Breast epithelium (tissue), 4 donors: ENCODE measurements at places on chromosomes 5 and 9.

DNA sequence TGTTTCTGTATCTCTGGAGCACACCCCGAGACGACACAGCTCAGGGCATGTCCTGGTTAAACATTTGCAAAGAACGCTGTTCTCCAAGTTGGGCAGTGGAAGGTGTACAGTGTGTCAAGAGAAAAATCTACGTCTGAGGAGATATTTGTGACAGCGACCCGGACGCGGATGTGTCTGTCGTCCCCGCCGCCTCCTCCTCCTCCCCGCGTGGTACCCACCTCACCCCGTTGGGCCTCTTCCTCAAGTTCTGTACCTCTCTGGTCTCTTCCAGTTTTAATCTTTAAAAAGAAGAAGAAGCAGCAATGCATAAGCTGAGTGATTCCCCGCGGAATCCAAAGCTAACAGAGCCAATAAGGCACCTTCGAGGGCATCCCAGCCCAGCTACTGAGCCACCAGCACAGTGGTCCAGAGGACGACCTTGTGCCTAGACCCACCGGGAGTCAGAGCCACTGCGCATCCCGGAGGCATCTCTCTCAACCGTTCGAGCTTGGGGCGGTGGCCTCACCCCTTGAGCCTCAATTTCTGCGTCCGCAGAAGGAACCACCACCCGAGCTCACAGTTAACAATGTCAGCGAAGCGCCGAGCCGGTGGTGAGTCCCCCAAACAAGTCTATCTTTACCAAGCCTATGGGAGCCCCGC is 467 bp downstream of the C9orf78 start:
- H3K36me3 ChIP-seq = no peaks in the 10 kb centered on the region
- no peak for DNase-seq
- no peaks in the 10 kb centered on the region for H3K27me3 ChIP-seq
- H3K4me3 ChIP-seq = peak overlapping the region; percentile 94
- peaks cover 12% of the 10 kb centered on the region for H3K4me1 ChIP-seq
- H3K27ac ChIP-seq = peak overlapping the region; percentile 86

DNA sequence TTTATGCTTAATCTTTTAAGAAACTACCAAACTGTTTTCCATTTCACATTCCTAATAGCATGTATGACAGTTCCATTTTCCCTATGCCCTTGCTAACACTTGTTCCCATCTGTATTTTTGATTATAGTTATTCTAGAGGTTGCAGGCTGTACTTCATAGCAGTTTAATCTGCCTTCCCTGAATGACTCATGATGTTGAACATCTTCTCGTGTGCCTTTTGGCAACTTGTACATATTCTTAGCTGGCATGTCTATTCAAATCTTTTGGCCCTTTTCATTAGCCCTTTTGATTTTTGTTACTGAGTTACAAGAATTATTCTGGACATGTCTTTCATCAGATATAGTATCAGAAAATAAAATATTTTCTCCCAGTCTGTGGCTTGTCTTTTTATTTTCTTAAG is 320.3 kb downstream of the DIRAS2 start:
- H3K36me3 ChIP-seq = no peaks in the 10 kb centered on the region
- H3K4me3 ChIP-seq = no peak overlapping the region
- no peaks in the 10 kb centered on the region for H3K4me1 ChIP-seq
- no peak for DNase-seq

DNA sequence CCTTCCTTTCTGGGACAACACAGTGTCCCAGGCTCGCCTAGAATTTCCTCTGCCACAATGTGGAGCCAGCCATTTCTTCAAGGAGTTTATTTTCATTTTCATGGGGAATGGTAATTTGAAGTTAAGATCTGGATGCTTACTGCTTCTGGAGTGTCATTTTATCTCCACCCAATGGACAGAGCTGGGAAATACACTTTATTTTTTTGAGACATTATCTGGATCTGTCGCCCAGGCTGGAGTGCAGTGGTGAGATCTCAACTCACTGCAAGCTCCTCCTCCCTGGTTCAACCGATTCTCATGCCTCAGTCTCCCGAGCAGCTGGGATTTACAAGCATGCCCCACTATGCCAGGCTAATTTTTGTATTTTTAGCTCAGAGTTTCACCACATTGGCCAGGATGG is 12.7 kb upstream of the THG1L start:
- no peaks in the 10 kb centered on the region for H3K4me1 ChIP-seq
- no peaks in the 10 kb centered on the region for H3K36me3 ChIP-seq
- DNase-seq = no peak
- no peaks in the 10 kb centered on the region for H3K27me3 ChIP-seq

- no peaks in the 10 kb centered on the region for H3K36me3 ChIP-seq
- no peaks in the 10 kb centered on the region for H3K4me1 ChIP-seq
- no peak overlapping the region for H3K27ac ChIP-seq
- no peaks in the 10 kb centered on the region for H3K27me3 ChIP-seq
- no peak for DNase-seq
Measured at GRCh38 chr5:143113461-143113860, 290.0 kb downstream of the NR3C1 start.

GRCh38 chr5:90549729-90550275 is 8.8 kb upstream of the ADGRV1 start:
- H3K27me3 ChIP-seq = no peaks in the 10 kb centered on the region
- H3K27ac ChIP-seq = no peak overlapping the region
- no peak overlapping the region for H3K4me3 ChIP-seq
- H3K36me3 ChIP-seq = no peaks in the 10 kb centered on the region
- DNase-seq = no peak

- no peaks in the 10 kb centered on the region for H3K36me3 ChIP-seq
- no peaks in the 10 kb centered on the region for H3K4me1 ChIP-seq
- DNase-seq = no peak
- H3K27me3 ChIP-seq = no peaks in the 10 kb centered on the region
Measured at GRCh38 chr5:107968406-107968843, 297.7 kb upstream of the EFNA5 start.

DNA sequence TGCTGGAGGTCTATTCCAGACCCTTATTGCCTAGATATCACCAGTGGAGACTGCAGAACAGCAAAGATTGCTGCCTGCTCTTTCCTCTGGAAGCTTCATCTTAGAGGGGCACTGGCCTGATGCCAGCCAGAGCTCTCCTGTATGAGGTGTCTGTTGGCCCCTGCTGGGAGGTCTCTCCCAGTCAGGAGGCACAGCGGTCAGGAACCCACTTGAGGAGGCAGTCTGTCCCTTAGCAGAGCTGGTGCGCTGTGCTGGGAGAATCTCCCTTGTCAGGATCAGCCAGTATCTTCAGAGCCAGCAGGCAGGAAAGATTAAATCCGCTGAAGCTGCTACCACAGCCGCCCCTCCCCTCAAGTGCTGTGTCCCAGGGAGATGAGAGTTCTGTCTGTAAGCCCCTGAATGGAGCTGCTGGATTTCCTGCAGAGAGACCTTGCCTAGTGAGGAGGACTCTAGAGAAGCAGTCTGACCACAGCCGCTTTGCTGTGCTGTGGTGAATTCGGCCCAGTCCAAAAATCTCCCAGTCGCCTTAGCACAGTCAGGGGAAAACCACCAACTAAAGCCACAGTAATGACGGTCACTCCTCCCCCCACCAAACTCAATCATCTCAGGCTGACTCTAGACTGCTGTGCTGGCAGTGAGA is 124.1 kb downstream of the JAKMIP2 start:
- no peaks in the 10 kb centered on the region for H3K4me1 ChIP-seq
- no peaks in the 10 kb centered on the region for H3K27me3 ChIP-seq
- H3K36me3 ChIP-seq = no peaks in the 10 kb centered on the region
- no peak overlapping the region for H3K4me3 ChIP-seq
- DNase-seq = no peak

DNA sequence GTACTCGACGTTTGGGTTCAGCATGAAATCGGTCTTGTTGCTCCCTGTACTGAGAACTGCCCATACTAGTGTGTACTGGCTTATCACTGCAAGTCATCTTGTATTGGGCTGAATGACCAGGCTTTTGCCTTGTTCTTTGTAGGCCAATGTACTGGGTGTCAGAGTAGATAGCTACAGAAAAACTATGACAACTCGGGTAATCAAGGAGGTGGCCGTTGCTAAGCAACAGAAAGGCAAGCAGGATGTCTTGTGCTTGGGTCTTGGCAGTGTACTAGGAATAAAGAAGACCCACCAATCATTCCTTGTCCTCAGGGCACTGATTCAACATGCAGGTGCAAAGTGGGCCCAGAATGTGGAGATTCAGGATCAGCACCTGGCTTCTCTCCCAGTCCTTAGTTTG is 11.9 kb upstream of the SHISAL2B start:
- DNase-seq = no peak
- no peaks in the 10 kb centered on the region for H3K36me3 ChIP-seq
- no peak overlapping the region for H3K27ac ChIP-seq
- no peaks in the 10 kb centered on the region for H3K27me3 ChIP-seq
- H3K4me3 ChIP-seq = no peak overlapping the region

- no peak for DNase-seq
- H3K27ac ChIP-seq = no peak overlapping the region
- no peaks in the 10 kb centered on the region for H3K36me3 ChIP-seq
Measured at GRCh38 chr9:109258481-109259302, 62.2 kb downstream of the EPB41L4B start.

GRCh38 chr9:85114799-85115198 is 445.3 kb downstream of the NTRK2 start:
- H3K4me1 ChIP-seq = no peaks in the 10 kb centered on the region
- no peaks in the 10 kb centered on the region for H3K36me3 ChIP-seq
- H3K27me3 ChIP-seq = no peaks in the 10 kb centered on the region
- H3K27ac ChIP-seq = no peak overlapping the region
- DNase-seq = no peak

DNA sequence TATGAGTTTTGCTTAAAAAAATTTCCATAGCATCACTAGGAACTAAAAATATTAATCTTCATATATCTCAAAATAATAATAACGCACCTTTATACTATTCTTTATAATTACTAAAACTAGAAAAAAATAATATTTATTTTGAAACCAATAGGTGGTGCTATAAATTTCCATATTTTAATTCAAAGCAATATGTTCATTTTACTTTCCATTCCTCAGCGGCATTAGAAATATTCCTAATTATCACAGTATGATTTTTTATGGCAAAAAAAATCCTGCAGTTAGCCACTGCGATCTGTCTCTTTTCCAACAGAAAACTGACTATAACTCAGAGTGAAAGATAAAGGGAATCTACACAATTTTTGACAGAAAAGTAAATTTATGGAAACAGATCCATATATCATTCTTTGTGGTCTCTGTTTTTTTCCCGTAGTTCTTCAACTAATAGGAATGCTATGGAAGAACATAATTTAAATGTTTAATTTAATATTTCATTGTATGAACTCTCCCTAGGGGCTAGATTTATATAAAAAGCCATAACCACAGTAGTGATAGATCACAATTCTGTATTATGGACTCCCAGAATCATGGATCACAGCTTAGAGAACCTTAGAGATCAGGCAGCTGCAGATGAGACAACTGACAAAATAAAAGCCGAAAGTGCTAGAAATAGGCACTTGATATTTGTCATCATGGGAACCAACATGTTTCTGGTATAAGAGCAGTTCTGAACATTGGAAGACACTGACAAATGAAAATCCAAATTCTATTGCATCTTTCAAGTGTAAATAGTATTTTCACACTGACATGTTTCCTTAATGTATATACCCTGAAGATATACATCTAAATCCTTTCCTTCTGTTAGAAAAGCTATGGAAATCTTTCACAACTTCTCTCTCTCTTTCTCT is 167.7 kb upstream of the MPDZ start:
- H3K36me3 ChIP-seq = no peaks in the 10 kb centered on the region
- H3K27ac ChIP-seq = peak overlapping the region; percentile 21
- no peak for DNase-seq
- no peaks in the 10 kb centered on the region for H3K27me3 ChIP-seq
- no peak overlapping the region for H3K4me3 ChIP-seq

- H3K4me1 ChIP-seq = no peaks in the 10 kb centered on the region
- no peaks in the 10 kb centered on the region for H3K36me3 ChIP-seq
- H3K4me3 ChIP-seq = no peak overlapping the region
Measured at GRCh38 chr5:127305493-127305892, 14.9 kb downstream of the MEGF10 start.

DNA sequence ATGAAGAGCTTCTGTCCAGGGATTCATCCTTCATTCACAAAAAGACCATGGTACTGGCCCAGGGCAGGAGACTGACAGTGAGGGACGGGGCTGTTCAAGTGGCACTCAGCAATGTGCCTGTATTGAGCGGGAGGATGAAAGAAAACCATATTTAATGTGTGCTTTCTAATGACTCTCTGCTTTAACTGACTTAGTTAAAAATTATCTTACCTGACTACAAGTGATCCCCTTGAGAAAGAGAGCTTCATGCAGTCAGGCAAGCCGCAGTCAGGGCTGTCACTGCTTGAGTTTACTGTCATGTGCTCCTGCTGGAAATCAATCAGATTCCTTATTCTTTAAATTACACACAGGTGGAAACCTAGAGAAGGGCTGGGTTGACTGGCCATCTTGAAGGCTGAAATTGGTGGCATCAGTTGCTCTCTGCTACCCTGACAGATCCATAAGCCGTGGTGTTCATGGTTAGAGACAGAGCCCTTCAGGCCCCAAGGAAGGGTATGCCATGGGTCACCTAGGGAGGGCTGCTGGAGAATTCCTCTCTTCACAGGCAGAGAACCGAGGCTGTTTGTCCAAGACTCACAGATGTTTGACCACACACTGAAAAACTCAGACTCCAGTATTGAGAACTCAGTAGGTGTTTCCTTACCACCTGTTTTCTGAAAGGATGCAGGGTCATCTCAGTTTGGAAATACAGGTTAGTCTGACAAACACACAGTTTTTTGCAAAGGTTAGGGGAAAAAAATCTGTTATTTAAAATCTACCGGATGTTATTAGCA is 70.9 kb downstream of the TRIO start:
- no peaks in the 10 kb centered on the region for H3K36me3 ChIP-seq
- no peak overlapping the region for H3K27ac ChIP-seq
- DNase-seq = no peak
- no peaks in the 10 kb centered on the region for H3K27me3 ChIP-seq
- no peaks in the 10 kb centered on the region for H3K4me1 ChIP-seq

DNA sequence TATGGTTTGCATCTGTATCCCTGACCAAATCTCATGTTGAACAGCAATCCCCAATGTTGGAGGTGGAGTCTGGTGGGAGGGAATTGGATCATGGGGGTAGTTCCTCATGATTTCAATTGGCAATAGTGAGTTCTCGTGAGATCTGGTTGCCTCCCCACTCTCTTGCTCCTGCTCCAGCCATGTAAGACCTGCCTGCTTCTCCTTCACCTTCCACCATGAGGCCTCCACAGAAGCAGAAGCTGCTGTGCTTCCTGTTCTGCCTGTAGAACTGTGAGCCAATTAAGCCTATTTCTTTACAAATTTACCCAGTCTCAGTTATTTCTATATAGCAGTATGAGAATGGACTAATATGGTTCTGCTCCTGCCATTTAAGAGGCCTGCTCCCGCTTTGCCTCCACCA is 32.9 kb downstream of the SCAI start:
- DNase-seq = no peak
- no peaks in the 10 kb centered on the region for H3K36me3 ChIP-seq
- no peaks in the 10 kb centered on the region for H3K27me3 ChIP-seq
- H3K4me3 ChIP-seq = no peak overlapping the region
- no peaks in the 10 kb centered on the region for H3K4me1 ChIP-seq
- H3K27ac ChIP-seq = no peak overlapping the region
